ENCODE measurements at places on chromosomes 5 and 9. TPM values are rescaled to one million over a fixed set of nuclear protein-coding genes. Genes with fewer than 3 reads are reported as not detected.
A peak's percentile ranks its signal among the peaks of the same experiment; 100 is the strongest.

Gene ANKRD33B
- total RNA-seq = 15.4 TPM

Gene SNCAIP
- 8.0 TPM for total RNA-seq

Gene PCDHB11
- 1.3 TPM for total RNA-seq

- H3K4me3 ChIP-seq = no peak overlapping the region
- H3K36me3 ChIP-seq = no peaks in the 10 kb centered on the region
- DNase-seq = peak; percentile 14
- no peak overlapping the region for H3K27ac ChIP-seq
These were observed 283.9 kb downstream of the PJA2 start for GRCh38 chr5:109125755-109126429.

- no peaks in the 10 kb centered on the region for H3K27me3 ChIP-seq
- H3K36me3 ChIP-seq = no peaks in the 10 kb centered on the region
- no peak overlapping the region for H3K4me3 ChIP-seq
- peaks cover 9% of the 10 kb centered on the region for H3K4me1 ChIP-seq
These were observed 27.9 kb upstream of the ITGA2 start for GRCh38 chr5:52961274-52961681.

DNA sequence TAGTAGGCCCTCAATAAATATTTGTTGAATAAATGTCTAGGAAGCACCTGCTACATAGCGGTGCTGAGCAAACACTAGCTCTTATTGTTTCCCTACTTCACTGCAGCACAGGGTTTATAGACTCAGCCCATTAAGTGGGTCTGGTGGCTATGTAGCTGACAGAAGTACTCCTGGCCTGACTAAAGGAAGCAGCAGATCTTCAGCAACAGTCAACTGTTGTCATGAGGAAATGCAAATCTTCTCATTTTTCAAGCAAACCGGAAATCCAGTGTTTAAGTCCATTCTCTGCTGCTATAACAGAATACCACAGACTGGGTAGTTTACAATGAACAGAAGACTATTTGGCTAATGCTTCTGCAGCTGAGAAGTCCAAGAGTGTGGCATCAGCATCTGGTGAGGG is 2.8 kb upstream of the TEX10 start:
- H3K4me1 ChIP-seq = peaks cover 9% of the 10 kb centered on the region
- no peak overlapping the region for H3K4me3 ChIP-seq
- DNase-seq = no peak
- no peak overlapping the region for H3K27ac ChIP-seq
- no peaks in the 10 kb centered on the region for H3K27me3 ChIP-seq

GRCh38 chr9:105441616-105442160 is 6.1 kb upstream of the FSD1L start:
- DNase-seq = no peak
- no peaks in the 10 kb centered on the region for H3K36me3 ChIP-seq
- H3K27ac ChIP-seq = no peak overlapping the region
- H3K4me3 ChIP-seq = no peak overlapping the region
- no peaks in the 10 kb centered on the region for H3K4me1 ChIP-seq

DNA sequence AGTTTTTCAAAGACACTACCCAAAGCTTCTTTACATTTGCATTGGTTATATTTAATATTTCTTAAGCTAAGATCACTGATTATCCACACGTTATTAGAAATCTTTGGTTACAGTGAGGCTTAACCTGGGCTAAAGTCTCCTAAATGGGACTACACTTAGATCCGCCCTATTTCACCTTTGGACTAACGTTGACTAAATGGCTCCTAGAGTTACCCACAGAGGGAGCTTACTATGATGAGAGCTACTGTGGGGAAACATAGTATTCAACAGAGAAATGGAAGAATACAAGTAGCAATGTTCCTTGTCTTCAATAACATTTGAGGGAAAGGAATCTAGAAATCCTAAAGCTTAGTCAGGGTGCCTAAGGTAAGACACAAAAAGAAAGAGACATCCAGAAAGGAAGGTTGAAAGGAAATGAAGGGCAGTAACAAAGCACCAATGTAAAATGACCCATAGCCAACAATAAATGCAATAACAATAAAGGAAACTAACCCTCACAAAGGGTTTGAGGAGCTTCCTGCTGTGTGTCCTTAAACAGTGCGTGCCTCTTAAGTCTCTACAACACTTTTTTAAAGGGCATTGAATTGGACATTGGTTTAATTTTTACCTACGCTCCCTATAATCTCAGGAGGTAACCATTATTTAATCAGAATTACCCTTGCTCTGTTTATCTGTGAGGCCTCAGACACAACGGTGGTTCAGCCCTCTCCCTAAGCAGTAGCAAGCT is 217.1 kb downstream of the PJA2 start:
- no peaks in the 10 kb centered on the region for H3K36me3 ChIP-seq
- H3K4me1 ChIP-seq = peaks cover 65% of the 10 kb centered on the region
- H3K4me3 ChIP-seq = 0 out of 2 replicates have a peak overlapping the region, but pooled peaks have one; percentile 2
- peak; percentile 45 for DNase-seq
- 0 out of 2 replicates have a peak overlapping the region, but pooled peaks have one; percentile 1 for H3K27ac ChIP-seq

DNA sequence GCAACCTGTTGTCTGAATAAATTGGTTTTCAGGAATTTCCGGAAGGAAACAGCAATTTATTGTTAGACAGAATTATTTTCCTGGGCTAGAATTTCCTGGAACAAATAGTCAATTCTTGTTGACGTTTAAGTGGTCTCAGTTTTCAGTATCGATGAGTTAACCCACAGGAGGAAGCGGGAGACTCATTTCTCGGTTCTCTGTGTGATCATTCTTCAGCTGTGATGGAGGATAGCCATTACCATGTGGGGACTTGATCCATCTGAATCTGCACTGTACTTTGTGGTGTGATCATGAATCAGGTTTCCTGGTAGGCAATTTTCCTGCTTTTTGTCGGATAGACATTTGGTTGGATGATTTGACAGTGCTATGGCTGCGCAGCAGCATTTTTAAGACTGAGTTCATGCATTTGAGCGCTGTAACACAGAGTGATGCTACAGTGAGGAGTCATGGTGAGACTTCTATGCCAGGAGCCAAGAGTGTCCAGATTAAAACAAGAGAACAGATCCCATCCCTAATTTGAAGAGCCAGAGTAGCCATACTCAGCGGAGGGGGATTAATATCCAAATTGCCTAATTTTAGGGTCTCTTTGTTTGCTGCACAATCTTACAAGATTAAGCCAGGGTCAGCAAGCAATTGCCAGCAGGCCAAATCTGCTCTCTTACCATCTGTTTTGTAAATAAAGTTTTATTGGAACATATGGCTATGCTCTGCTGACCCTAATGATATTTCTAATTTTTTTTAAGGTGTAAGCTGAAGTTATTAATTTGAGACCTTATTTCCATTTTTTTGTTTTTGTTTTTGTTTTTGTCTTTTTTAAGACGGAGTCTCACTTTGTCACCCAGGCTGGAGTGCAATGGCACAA is 355.9 kb downstream of the RAB3C start:
- H3K4me3 ChIP-seq = no peak overlapping the region
- DNase-seq = no peak
- H3K27ac ChIP-seq = no peak overlapping the region
- H3K36me3 ChIP-seq = peaks cover 5% of the 10 kb centered on the region
- H3K27me3 ChIP-seq = no peaks in the 10 kb centered on the region

- H3K4me1 ChIP-seq = peaks cover 16% of the 10 kb centered on the region
- no peak overlapping the region for H3K4me3 ChIP-seq
- H3K27me3 ChIP-seq = no peaks in the 10 kb centered on the region
- peak; percentile 34 for DNase-seq
These were observed 26.1 kb downstream of the HMGCR start for GRCh38 chr5:75363111-75363510.

All from GM23338 (cell line).